MV-4-11 (cell line): ENCODE measurements at places on chromosomes 4 and X.
A peak's percentile ranks its signal among the peaks of the same experiment; 100 is the strongest.

DNA sequence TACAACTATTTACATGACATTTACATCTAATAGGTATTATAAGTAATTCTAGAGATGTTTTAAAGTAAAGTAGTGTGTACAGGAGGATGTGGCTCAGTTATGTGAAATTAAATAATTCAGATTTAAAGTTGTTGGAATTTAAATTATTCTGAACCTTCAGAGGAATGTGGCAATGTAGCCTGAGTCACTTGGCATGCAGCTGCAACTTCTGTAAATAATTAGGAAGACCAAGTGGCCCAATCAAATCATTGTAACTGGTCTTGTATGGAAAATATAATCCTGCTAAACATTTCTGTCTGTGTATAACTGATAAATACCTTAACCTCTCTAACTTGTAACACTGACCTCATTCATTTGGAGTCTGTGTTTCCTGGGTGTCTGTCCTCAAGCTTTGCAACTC is 828.9 kb downstream of the GLUD2 start:
- DNase-seq, result peak; percentile 1

DNA sequence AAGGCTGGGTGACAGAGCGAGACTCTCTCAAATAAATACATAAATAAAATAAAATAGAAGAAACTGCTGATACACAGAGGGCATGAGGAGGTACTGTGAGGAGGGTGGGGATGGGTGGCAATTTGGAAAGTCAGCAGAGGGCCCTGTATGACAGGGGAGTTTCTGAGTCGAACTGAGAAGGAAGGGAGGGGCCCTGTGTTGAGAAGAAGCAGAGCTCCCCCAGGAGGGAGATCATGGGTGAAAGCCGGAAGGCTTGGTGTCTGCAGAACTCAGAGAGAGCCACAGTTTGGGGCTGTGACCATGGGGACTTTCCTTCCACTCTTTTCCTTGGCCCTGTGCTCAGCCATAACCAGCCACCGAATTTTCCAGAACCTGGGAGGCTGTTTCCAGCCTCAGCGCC is 24.8 kb upstream of the AFAP1 start:
- DNase-seq, result no peak

DNA sequence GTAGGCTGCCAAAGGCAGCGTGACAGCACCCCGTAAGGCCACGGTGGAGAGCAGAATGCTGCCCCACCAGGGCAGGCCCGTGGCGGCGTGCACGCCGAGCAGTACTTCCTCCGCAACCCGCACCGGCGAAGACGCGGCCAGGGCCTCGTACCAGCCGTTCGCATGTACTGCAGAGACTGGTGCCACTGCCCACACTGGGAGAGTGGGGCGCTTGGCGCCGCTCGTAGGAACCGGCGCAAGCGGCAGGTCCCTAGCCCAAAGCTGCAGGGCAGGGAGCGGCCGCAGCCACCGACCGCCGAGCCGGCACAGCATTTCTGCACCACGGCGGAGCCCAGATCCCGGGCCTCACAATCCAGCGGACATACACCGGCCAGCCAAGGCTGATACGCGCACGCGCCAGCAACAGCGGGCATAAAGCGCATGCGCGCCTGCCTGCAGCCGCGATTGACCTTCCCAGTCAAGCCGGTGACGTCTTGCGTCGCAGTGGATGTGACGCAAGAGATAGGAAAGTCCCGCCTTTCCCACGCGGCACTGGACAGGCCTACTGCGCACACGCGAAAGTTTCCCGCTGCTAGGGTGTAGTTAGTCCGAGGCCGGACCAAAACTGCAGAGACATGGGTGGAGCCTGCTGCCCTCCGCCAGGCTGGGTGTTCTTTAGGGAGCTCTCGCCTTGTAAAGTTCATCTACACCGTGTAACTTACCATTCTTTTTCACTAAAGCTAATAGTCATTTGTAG is at the start of gene COX18:
Gene COX18 (minus strand): TSS at position 379 of the 736 bp plus-strand sequence. CDS start 67 bp downstream, at position 312.
- DNase-seq, result peak; percentile 98

GRCh38 chrX:65406532-65406931 is 128.1 kb downstream of the LAS1L start:
- DNase-seq, result no peak

DNA sequence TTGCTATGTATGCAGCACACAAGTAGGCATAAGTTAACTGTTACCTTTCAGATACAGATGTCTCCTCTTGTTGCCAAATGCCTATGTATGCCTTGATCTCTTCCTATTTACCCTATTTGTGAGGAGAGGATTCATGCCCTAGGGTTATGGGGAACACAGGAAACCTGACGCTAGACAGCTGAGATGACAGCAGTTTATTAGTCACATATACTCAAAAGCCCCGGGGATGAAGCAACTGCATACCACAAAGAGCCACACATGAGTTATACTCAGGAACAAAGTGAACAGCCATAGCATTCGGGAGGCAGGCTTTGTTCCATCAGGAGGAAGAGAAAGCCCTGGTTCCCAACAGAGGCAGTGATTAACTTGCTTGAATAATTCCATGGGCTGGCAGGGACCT is 1011.7 kb upstream of the PCDH7 start:
- peak; percentile 52 for DNase-seq

DNA sequence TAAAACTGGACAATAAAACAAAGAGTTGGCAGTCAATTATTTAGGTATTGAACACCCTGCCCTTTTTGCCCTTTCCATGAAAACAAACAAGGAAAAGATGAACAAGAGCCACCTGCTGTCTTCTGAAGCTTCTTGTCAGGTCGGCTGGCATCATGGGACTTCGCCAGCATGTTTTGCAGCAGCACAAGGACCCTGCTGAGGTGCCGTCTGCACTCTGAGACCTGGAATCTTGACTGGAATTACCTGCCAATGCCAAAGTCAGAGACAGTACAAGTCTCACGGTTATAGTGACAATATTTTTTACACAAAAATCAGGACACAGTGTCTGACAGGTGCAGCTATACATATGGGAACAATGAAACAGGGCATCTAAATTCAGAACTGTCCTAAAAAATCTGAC is 284.5 kb downstream of the GASK1B start:
- no peak for DNase-seq

DNA sequence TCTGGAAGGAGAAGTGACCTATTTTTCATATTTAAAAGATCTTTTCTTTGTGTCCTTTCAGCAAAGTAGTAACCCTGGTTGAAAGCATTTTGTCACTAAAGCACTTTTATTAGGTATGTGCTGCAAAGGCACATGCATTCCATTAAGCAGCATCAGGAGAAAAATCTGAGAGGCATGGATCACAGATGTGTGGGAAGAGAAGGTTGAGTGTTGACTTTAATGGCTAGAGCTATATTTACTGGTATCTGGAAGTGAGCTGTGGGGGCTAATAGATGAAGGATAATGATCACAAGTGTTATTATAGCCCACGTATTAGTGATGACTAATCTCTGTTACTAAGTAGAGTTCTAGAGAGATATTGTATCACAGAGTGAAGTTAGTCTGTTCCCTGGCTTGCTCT is 1520.7 kb downstream of the ARAP2 start:
- DNase-seq, result no peak

DNA sequence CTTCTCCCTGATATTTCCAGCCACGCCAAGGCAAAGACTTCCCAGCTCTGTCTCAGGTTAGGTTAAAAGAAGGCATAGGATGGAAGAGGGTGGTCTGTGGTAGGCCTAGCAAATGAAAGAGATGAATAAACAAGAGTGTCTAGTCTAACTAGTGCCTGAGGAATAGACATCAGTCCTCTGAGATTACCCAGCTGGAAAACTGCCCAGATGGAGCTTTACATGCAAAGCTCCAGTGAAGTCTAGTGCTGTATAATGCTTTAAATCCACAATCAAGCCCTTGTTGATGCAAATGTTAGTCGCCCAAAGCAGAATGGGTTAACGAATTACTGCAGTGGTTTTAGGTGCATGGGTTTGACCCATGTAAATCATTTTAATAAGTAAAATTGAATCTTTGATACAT is 24.8 kb upstream of the GUCY1B1 start:
- no peak for DNase-seq

DNA sequence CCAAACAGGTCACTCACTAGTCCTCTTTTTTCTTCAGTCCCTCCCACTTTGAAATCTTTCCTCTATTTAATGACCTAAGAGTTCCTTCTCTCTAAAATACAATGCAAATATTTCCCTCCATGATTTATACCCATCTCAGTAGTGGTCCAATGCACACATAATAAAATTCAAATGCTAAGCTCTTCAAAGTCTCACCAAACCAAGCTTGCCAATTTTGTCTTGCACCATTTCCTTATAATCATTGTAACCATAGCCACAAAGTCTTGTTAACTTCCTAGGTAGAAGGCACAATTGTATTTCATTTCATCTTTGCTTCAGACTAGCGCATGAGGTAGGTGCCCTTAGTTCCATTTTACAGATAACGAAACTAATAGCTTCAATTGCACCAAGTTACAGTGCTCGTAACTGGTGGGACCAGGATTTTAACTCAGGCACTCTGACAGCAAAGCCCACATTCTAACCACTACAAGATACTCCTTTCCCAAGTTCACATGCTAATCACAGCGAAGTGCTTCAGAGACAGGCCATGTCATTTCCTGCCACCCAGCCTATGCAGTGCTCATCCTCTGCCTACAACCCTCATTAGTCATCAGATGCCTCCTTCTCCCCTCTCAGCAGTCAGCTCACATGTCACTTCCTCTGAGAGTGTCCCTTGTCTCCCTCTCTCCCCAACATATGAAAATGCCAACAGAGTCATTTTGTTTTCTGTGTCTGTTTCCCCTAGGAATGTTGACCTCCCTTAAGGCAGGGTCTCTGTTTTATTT is 66.9 kb upstream of the PPARGC1A start:
- peak; percentile 38 for DNase-seq

DNA sequence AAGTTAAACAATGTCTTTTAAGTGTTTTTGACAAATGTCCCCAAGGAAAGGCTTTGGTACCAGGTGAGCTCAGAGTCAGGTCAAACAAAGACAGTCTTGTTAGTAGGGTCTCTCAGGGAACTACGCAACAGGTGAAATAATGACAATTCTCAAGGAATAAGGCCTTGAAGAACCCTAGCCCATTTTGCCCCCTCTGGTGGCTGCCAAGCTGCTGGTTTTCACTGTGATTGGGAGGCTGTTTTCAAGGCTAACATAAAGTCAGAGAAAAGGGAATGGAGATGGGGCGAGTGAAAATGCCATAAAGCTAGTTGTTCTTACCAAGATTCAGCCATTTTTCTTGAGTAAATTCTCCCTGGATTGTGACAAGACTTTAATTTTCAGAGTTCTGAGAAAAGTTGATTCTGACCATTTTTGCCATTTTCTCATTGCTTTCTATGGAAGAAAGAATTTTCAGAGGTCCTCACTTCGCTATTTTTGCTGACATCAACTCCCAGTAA is 58.7 kb downstream of the RWDD4 start:
- no peak for DNase-seq

DNA sequence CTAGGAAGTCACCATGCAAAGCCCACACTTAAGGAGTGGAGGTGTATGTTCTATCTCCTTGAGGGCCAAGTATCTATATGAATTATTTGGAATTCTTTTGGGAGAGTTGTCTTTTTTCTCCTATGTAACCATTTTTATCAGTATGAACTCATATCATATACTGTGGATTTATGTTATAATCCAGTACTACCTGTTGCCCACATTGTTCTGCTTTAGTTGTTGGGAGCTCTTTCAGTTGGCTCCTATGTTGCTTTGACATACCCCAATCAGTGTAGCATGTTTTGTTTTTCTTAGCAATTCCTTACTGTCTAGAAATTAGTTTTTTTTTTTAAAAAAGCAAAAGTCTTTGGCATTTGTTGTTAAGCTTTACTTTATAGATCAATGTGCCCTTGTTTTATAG is 13.0 kb downstream of the UCHL1 start:
- no peak for DNase-seq

GRCh38 chrX:133215747-133216146 is 2.4 kb downstream of the TFDP3 start:
- DNase-seq, result no peak

DNA sequence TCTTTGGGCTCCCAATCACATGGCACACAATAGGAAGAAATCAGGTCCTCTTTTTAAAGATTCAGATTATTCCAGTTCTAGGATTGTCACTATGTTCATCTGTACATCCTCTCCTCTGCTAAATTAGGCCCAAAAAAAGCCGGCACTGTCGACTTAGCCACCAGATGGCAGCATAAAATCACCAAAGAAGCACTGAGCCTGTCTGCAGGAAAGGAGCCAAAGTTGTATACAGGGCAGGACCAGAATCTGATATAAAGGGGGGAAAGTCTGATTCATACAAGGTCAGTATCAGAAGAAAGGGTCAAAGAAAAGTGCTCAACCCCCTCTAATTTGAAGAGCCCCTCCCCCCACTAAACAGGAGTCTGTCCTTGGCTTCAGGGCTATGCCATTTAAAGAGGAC is 292.5 kb downstream of the CHIC1 start:
- peak; percentile 29 for DNase-seq

GRCh38 chr4:1839282-1839681 is 16.7 kb downstream of the LETM1 start:
- no peak for DNase-seq

GRCh38 chr4:186832906-186833305 is 109.2 kb upstream of the FAT1 start:
- DNase-seq, result no peak

GRCh38 chrX:55783723-55784122 is 66.2 kb downstream of the RRAGB start:
- no peak for DNase-seq

DNA sequence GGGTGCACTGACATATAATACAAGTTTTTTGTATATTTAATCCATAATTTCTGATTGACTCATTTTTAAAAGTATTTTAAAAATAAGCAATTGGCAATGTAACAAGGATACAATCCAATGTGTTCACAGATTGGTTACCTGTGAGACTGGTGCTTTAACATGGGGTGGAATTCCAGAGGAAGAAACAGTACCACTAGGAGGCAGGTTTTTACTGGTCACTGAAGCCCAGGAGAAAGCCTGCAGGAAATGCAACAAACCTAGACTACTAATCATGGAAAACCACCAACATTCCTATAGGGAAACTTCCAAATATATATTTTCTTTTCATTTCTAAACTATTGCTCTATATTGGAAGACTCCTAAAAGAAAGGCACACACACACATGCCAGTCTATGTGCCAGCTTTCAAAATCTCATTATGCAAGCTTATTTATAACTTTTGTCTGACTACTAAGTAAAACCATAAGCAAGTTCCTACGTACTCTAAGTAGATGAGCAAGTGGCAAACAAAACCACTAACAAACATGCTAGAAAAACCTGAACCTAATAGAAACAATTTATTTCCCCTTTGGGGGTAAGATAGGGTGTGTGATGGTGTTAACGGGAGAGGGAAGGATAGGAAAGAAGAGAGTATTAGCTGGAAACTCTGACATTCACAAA is 19.2 kb downstream of the G3BP2 start:
- DNase-seq, result no peak

- no peak for DNase-seq
These were observed 25.2 kb downstream of the TIGD2 start for GRCh38 chr4:89136525-89136924.

GRCh38 chr4:165199286-165199685 is 8.1 kb upstream of the KLHL2 start:
- no peak for DNase-seq

GRCh38 chr4:128322311-128322710 is 34.7 kb upstream of the PGRMC2 start:
- no peak for DNase-seq
